ENCODE measurements at places on chromosomes 2 and 18. TPM values are rescaled to one million over a fixed set of nuclear protein-coding genes. Genes with fewer than 3 reads are reported as not detected.

The SP5 gene
- not detected for total RNA-seq

The ANO7 gene
- 2.8 TPM for total RNA-seq

The DLX2 gene
- not detected for total RNA-seq

The RTP5 gene
- total RNA-seq, result not detected

The ATG9A gene
- 62.2 TPM for total RNA-seq

The ADD2 gene
- not detected for total RNA-seq

The DSG3 gene
- 0.07 TPM for total RNA-seq

The TMEM198 gene
- total RNA-seq, result not detected

The RIT2 gene
- total RNA-seq, result not detected

The AGAP1 gene
- total RNA-seq, result 20.9 TPM

The SERPINB4 gene
- total RNA-seq, result not detected

The FAM98A gene
- total RNA-seq, result 97.1 TPM

The OSGEPL1 gene
- 5.9 TPM for total RNA-seq

The ARL4C gene
- 8.3 TPM for total RNA-seq

The ACVR1C gene
- not detected for total RNA-seq

The PROKR1 gene
- not detected for total RNA-seq

The KLHL41 gene
- total RNA-seq, result 0.21 TPM

The CCDC178 gene
- 0.80 TPM for total RNA-seq

The CCDC74B gene
- total RNA-seq, result 1.6 TPM

The IFIH1 gene
- 6.9 TPM for total RNA-seq

The SPTBN1 gene
- 320 TPM for total RNA-seq

The OTX1 gene
- total RNA-seq, result not detected

The ARHGEF4 gene
- total RNA-seq, result not detected

The RGPD4 gene
- 0.09 TPM for total RNA-seq

The MAB21L4 gene
- total RNA-seq, result not detected

The CD226 gene
- total RNA-seq, result 0.20 TPM

The FN1 gene
- 3,760 TPM for total RNA-seq

The MAT2A gene
- 257 TPM for total RNA-seq

The EMILIN2 gene
- 11.3 TPM for total RNA-seq

The ZNF521 gene
- total RNA-seq, result 166 TPM

The PRSS56 gene
- not detected for total RNA-seq

The CHRNG gene
- total RNA-seq, result not detected

The CDH2 gene
- total RNA-seq, result 59.5 TPM

The MOCOS gene
- 0.85 TPM for total RNA-seq

The CROCC2 gene
- not detected for total RNA-seq

The TBR1 gene
- 0.09 TPM for total RNA-seq

The MAPRE2 gene
- 117 TPM for total RNA-seq

The DYNAP gene
- not detected for total RNA-seq

The INHBB gene
- total RNA-seq, result 1.8 TPM

The MAP2 gene
- 61.2 TPM for total RNA-seq

The TEKT4 gene
- total RNA-seq, result not detected

The TTN gene
- 0.49 TPM for total RNA-seq

The DNAJC5G gene
- total RNA-seq, result 0.77 TPM

The SERPINB2 gene
- total RNA-seq, result 0.24 TPM

The APCDD1 gene
- 0.95 TPM for total RNA-seq

The SIX2 gene
- 0.32 TPM for total RNA-seq

Data from endothelial cell of umbilical vein (primary cell).